CD4-positive, alpha-beta T cell treated with Interferon gamma for 1 hour (primary cell): ENCODE measurements at places on chromosomes 3 and 15.

GRCh38 chr3:43423142-43423541 is 136.8 kb downstream of the SNRK start:
- no peak for DNase-seq

DNA sequence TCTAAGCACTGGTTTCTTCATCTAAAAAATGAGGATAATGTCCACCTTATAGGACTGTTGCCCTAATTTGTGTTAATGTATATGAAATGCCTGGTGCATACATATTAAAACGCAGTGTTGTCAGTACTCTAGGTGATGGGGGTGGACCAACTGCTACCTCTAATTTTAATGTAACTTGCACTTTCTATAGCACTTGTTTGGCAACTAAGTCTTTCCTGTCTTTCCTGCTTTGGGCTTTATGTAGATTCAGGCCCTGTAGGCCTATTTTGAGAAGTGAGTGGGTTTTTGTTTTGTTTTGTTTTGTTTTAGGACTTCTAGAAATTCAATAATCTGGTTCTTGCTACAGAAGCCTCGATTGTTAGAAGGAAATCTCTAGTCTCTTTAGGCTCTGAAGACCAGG is 21.2 kb downstream of the SLC7A14 start:
- DNase-seq: no peak

GRCh38 chr3:174287705-174288104 is 571.4 kb upstream of the NAALADL2 start:
- no peak for DNase-seq

- no peak for DNase-seq
These were observed 73.7 kb downstream of the CCNL1 start for GRCh38 chr3:157086060-157086750.

DNA sequence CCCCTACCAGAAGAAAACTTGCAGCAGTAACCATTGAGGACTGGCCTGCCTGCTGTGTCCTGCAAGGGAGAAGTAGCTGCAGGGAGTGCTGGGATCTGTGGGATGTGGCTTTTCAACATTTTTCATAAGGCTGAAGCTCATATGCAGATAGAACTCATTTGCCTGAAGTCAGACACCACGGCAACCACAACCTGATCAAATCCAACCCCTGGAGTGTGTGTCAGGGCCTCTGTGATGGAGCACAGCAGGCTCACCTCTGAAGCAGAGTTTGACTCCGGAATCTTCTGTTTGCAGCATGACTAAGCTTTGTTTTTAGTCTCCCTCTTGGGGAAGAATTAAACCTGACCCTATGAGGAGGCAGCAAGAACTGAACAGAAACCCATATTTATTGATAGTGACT is 508.7 kb downstream of the AGBL1 start:
- DNase-seq: no peak

- no peak for DNase-seq
These were observed 1.1 kb upstream of the PPP1R2 start for GRCh38 chr3:195544230-195544536.

DNA sequence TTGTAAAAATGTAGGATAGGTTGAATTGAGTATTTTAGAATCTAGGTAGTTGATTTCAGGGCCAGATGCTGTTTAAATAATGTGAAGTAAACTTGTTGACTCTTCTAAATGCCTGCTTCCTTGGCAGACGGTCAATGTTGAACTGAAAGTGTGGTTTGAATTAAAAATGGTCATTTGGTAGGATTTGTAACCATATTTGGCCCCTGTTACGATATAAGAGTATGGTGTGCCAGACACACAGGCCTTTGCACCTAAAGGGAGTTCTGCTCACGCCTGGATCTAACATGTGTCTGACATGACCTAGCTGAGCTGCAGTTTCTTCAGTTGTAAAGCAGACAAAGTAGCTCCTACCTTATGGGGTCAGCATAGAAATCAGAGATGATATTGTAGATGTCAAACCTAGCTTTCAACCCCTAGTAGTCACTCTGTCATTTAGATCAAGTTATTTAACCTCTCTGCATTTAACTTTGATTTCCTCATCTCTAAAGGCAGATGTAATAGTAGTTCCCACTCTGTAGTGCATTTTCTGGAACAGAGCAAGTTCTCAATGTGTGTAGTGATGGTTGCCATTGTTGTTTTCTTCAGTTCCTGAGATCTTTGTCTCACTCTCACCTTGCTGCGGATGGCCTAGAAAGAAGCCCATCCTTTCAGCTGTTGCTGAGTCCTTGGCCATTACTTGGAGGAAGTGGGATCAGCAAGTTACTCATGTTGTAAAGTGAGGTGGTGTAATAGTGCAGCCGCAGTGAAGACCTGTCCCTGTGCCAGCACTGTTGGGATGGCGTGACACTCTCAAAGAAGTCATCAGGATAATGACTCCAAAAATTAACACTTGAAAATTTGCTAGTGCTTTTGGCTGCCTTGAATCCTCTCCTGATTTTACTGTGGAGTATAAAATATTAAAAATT is 90.2 kb downstream of the GHSR start:
- no peak for DNase-seq

DNA sequence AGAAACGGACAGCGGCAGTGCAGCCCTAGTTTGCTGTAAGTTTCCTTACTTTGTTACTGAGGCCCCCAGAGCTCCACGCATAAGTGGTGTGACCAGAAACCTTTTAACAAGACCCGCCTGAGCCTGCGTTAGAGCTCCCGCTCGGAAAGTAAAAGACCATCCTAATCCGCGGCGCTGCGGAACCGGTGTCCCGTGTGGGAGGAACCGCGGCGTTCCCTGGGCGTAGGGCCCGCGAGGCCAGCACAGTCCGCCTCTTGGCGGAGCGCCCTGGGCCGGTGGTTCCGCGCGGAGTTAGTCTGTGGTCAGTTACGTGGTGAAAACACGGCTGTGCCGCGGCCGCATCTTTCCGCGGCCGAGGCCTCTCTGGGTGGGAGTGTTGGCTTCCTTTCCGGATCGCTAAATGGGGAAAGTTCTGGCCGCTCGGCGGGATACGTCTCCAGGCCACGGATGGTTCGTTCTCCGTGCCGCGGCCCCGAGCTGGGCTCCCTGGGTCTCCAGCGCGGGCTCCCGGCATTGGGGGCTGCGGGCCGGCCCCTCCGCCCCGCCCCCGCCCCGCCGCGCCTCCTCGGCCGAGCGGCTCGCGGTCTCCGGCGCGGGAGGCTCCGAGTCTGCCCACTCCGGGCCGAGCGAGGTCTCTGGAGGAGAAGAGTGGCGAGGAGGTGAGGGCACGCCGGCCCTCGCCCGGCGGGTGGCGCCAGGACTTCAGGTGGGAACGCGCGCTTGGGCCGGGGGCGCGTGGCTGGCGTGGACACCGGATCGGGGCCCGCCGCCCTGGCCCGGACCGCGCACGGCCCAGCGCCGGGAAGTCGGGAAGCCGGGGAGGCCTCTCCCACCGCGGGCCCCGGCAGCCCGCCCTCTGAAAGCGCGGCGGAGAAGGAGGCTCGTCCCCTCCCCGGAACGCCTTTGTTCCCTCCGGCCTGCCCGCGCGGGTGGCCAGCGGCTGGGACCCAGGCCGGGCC is 754 bp downstream of the B3GNT5 start:
- peak; percentile 35 for DNase-seq

- no peak for DNase-seq
These were observed at the start of gene WNT5A for GRCh38 chr3:55486857-55487380. WNT5A (minus strand) TSS chr3:55487306; CDS start chr3:55486985, 321 bp downstream.

GRCh38 chr3:177889161-177889560 is 647.1 kb upstream of the KCNMB2 start:
- no peak for DNase-seq

GRCh38 chr3:139421460-139421859 is 32.0 kb upstream of the COPB2 start:
- no peak for DNase-seq

DNA sequence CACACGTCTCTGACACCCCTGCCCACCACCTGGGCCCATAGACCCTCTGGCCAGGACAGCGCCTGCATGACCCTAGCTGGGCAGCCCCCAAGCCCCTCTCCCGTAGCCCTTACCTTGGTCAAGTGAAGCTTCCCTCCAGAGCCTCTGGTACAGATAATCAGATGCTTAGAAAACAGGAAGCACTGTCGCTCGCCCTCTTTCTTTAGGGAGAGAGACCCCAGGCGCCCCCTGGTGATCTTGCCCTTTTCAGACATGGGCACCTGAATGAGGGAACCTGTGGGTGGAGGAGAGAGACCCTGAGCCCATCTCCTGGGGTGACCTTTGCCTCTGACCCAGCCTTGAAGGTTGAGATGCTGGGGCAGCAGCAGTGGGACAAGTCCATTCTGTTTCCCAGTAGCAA is 65.4 kb downstream of the RASGRF1 start:
- DNase-seq: peak; percentile 35

DNA sequence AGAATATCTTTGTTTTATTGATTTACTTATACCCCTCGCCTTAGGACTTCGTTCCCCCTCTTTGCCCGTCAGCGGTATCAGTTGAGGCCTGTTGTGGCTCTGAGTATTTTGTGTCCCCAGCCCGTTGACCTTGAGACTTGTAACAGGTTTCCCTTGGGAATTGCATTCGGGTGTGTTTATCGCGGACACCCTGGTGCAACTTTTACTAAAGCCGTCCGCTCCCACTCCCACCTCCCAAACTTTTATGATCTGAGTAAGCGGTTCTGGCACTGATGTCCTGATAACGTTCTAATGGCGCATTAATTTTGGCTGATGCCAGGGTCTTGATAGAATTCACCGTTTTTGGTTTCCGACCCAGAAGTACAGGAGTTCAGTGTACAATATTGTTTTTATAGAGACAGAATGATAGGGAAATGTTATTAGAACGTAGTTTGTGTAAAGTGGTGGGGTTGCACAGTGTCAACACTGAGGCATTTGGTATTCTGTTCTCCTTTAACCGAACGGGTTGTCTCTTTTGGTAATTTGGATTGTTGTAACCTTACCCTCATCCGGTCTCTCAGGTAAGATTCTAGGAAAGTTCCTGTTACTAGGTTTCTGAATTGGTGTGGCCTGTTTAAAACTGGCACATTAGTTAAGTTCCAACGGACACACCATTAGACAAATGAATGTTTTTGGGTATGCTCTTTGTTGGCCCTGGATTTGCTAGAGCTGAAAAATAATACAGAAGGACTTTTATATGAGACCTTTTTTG is 47.8 kb downstream of the OIP5 start:
- no peak for DNase-seq

- peak; percentile 77 for DNase-seq
These were observed 1.1 kb upstream of the SUCLG2 start for GRCh38 chr3:67655364-67656121.

GRCh38 chr3:14991151-14991742 is 43.9 kb downstream of the NR2C2 start:
- no peak for DNase-seq

DNA sequence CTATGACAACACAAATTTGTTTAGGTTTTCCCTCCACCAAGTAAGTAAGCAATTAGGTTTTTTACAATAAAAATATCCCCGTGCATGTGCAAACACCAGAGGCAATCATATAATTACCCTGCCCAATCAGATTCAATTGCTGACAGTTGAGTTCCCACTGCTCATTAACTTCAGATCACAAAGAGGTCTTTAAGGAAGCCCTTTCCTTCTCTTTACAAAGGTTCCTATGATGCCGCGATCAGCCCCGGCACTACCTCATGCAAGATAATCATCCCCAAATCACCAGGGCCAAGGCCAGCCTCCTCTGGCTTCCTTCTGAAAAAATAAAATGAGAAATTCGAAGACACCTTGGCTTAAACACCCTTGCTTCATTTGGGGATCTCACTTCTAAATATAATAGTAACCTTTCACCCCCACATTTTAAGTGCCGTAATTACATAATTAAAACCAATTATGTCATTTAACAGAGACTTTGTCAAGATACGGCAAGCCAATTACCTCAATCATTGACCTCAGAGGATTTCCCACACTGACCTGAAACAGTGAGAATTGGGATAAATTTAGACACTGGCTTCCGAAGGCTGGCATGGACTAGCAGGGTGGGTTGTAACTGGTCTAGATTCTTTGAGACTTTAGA is 121.3 kb upstream of the WNT5A start:
- no peak for DNase-seq

- DNase-seq: no peak
These were observed 20.1 kb upstream of the C3orf49 start for GRCh38 chr3:63798949-63799348.

- DNase-seq: no peak
These were observed 500.8 kb downstream of the CNTN4 start for GRCh38 chr3:2599471-2599870.

- no peak for DNase-seq
These were observed 606.8 kb downstream of the GBE1 start for GRCh38 chr3:81154611-81155143.

DNA sequence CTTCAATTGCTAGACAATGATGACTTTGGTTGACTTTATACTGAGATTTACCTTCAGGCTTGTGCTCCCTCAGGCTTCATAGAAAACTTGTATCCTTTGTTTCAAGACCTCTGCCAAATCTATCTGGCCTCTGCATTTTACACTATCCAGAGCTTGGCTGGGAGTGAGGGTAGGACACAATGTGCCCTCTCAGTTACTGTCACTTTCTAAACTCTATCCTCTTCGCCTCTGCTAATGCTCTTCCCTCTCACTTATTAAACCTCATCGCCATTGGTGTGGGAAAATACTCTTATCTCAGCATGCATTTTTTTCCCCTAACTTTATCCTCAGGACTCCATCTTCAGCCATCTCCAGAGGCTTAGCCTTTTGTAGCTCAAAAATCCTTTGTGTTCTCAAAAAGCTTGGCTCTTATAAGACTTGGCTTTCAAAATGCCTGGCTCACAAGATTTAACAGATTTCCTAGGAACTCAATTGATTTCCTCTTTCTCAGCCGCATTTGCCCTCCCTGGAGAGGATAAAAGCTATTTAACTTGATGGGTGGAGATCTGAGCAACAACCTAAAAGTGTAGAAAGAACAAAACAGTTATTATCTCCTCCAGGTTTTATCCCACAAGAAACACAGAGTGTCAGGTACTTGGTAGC is 28.3 kb downstream of the SUCNR1 start:
- DNase-seq: no peak

DNA sequence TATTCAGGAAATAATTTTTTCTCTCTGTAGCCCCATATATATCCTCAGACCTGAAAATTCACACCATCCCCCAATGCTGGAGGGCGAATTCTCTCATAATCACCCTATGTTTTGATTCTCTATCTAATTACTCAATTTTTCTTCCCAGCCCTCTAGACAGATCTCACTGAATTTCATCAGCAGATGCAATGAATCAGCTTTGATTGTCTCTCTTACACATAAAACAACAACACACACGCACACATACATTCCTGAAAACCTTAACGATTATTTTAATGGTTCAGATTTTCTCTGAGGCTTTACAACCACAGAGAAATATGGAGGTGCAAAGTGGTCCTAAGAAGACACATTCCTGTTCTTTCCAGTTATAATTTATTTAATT is 11.1 kb downstream of the RBMS3 start:
- DNase-seq: no peak

- DNase-seq: no peak
These were observed 19.9 kb upstream of the DPH6 start for GRCh38 chr15:35565901-35566300.

DNA sequence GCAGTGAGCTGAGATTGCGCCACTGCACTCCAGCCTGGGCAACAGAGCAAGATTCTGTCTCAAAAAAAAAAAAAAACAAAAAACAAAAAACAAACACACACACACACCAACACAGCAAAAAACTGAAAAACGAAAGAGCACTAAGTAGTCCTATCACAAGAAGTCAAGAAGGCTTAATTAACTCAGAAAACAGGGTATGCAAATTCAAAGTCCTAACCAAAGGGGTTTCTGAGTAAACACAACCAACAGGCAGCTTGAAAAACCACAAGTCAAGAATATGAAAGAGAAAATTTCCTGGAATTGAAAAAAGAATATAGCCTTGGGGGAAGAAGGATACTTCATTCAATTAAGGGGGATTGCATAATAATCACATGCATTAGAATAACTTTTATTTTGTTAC is 37.7 kb upstream of the PARP14 start:
- DNase-seq: no peak
